Activated CD4-positive, alpha-beta T cell treated with anti-CD3 and anti-CD28 coated beads, Interleukin-2, Interleukin-4, amounts not matched to agents 100 ng/mL and 50 ng/mL, durations not matched to agents 16 hours and 8 hours (primary cell): ENCODE measurements at places on chromosomes 3 and 15.

GRCh38 chr15:67573194-67573593 lies 30.7 kb downstream of the MAP2K5 start:
- DNase-seq = no peak

GRCh38 chr3:195443391-195443989 lies 670 bp upstream of the ACAP2 start:
- no peak for DNase-seq

DNA sequence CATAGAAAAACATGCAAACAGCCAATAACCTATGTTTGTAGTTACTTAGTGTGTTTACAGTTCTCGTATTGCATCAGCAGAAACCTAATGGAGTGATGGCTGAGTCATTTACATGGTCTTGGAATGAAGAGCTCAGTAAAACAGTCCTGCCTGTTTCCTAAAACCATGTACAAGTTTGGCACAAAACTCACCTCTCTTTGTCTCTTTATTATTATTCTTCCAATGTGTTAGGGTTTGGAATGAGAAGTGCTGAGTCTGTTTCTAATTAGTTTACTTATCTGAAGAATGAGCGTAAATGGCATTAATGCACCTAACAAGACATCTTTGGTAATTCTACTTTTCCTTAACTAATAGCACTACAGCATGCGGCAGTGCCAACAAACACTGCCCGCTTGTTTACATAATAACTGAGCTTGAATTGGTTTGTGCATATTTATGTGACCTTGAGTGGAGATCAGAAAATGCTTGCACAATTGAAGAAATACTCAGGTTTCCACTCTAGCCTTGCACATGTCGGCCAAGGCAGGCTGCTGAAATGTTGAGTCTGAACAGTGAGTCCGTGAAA lies 385.4 kb upstream of the SEMA6D start:
- DNase-seq = no peak

DNA sequence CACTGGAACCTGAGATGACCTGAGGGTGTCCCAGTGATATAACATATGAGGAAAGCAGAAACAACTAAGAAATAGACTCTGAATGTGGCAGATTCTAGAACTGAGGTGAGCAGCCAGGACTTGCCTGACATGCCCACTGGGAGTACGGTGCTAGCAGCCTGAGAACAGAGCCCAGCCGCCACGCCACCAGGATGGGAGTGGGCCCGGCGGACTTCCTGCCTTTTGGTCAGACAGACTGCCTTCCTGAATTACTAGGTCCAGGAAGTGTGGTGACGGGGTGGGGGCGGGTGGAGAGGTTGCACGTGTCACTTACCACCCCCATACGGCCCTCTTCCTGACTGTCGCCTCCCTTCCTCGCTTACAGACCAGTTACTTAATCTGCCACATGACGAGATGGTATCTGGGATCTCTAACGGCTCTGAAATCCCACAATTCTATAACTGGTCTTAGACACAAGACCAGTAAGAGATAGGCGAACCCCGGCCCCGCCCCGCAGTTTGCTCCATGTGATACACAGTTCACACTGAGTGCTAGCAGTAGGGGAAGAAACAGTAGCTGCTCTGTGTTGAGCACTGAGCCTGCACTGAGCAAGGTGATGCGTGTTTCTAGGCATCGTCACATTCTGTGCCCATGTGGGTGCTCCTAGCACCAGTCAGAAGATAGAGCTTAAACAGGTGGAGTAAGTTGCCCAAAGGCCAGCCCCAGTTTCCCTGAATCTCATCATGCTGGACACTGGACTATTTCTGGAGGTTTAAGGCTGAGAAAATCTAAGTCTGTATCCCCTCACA lies 95.7 kb downstream of the CPN2 start:
- peak; percentile 58 for DNase-seq

DNA sequence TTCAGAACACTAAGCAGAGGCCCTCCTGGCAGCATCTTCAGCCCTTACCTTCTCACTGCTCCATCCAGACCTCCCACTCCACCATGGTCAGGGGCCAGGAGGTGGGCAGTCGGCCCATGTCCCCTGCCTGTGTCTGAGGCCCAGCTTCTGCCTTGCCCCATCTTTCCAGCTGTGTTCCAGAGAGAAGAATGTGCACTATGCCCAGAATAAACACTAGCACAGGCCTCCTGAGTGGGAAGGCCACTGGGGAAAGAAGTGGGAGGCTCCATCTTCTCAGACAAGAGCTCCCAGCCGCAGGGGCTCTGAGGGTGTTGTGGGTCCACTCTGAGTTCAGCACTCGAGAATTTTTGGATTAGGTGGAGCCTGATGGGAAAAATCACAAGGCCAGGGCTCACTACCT lies 44.5 kb downstream of the ADCY5 start:
- no peak for DNase-seq

- no peak for DNase-seq
These were observed 25.5 kb upstream of the KLF13 start for GRCh38 chr15:31300981-31301672.

- no peak for DNase-seq
These were observed 17.3 kb downstream of the ESYT3 start for GRCh38 chr3:138451595-138452162.

- DNase-seq = no peak
These were observed 63.3 kb downstream of the DOCK3 start for GRCh38 chr3:50737906-50738598.

DNA sequence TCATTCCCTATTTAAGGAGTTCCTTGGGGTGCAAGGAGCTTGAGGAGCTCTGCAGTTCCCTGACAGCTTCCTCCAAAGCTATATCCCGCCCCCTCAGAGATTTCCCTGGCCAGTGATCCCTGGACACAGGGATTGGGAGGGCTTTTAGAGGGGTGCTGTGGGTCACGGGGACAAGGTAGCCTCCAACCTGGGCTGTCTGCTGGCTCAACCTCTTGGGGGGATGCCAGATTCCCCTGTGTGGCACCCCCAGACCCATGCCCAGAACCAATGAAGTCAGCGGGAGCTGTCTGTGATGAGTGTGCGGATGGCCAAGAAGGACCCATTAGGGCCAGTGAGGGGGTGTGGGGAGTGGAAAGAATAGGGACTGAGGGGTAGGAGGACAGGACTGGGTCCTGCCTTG lies 21.0 kb upstream of the ATP2B2 start:
- no peak for DNase-seq

DNA sequence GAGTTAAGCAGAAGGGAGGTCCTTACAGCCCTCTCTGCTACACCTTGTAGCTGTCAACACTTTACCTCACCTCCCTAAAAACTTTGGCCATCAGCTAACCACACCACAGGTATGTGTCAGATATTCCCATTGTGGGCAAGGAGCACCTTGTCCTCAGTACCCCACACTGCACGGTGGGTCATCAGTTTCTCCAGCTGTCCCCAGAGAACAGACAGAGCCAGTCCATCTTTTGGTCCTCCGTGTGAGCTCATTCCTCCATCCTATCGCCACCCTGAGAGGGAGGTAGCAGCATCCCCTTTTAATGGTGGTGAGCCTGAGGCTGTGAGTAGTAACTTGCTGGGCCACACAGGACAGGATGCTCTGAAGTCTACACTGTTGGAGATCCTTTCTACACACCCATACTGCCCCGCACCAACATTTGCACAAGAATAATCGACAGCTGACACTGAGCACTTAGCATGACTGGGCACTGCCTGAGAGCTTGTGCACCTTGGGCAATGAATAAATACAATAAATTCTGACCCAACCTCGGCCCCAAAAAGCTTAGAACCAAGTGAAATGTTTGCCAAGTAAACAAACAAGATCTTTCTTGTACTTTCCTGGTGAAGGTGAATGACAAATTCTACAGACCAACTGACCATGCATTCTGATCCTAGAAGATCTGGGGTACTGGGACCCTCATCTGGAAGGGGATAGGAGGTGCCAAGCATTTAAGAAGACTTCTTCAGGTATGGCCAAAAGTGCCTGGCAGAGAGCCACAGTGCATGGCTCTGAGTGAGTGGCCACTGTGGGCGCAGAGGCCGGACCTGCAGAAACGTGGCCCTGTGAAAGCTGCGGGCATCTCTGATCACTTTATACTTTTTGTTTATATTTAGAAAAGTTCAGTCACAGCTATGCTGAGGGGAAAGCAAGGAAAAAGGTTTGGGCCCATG lies 6.9 kb downstream of the CHCHD4 start:
- DNase-seq = no peak

DNA sequence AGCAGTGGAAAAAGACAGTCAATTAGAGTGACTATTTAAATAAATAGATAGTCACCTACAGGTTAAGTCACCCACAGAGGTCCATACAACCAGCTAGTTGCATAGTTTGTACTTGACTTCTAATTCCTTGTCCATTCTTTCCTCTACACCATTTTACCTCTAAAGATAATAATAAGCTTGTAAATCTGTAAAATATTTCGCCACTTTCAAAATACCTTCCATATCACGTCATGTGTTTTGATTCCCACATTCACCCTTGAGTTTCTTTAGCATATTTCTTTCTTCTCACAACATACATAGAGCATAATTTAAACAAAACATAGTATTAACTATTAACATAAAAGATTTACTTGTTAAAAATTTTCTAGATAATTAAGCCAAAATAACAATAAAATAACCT lies 689.6 kb downstream of the MECOM start:
- no peak for DNase-seq

DNA sequence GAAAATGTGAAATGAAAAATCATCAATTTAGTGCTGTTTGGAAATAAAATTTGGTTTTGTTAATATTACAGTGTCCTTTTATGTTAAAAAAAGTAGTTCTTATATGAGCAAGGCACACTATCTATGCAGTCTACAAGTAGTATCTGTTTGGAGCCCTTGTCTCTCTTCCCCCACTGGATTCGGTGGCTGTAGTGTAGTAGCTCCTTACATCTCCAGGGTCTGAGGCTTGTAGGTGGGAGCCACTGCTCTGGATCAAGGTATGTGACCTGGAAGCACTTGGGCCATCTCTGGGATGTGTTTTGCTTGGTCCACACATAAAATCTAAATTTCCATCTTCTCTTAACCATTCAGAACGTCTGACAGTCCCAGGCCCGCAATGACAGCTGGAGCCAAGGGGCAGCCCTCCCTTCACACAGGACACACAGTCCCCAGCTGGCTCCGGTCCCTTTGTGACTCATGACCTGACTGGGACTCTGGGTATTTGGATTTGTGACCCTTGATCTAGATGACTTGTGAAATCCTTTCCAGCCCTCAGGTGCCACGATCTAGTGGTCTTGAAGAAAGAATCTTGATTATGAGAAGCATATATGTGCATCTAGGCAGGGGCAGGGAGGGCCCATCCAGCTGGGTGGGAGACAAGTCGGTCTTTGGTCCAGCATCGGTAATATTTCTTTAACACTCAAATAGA lies 80.0 kb downstream of the USP13 start:
- DNase-seq = no peak

DNA sequence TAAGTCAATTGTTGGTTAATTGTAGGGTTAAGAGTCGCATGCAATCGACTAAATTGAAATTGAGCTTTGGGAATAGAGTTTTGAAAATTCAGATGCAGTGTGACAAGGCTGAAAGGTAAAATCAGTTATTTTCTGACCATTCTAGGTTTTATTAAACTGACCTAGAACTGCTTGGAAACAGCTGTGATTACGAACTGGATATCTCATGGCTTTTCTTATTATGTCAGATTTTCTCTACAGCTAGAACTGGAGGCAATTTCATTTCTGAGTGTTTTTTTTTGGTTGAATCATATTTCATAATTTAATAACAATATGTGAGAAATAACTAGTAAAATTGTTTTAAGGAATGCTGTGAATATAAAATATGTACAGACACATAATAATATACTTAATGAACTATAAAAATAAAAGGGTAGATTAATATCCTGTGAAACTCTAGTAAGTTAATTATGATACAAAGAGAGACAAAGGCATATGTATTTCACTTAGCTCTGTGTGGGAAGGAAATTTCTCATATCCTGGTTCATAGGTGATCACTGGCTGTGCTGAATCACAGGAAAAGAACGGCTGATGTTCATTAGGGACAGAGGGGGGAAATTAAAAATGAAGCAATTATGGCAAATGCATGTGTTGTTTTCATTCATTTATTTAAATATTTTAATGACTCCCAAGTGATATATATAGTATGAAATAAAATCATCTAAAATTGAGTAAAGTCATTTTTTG lies 403.2 kb downstream of the ZIC1 start:
- no peak for DNase-seq

DNA sequence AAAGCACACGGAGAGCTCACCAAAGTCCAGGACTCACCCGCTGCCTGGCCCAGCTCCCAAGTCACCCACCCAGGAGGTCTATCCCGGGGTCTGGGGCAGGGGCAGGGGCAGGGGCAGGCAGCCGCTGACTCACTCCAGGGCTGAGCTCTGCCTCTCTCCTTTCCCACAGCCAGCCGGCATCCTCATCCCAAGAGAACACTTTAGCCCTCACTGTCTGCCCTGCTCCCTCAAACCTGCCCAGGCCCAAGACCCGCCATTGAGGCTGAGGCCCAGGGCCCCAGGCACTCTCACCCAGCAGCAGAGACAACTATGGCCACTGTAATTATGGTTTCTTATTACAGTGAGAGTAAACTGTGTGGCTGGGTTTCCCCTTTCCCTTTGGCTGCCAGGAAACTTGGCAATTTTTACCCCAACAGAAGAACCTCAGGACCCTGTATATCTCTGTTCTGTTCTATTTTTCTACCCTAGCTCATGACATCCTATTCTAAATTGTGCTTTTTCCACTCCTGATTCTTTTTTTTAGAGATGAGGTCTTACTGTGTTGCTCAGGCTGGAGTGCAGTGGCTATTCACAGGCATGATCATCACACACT lies 53.0 kb downstream of the IQSEC1 start:
- no peak for DNase-seq

DNA sequence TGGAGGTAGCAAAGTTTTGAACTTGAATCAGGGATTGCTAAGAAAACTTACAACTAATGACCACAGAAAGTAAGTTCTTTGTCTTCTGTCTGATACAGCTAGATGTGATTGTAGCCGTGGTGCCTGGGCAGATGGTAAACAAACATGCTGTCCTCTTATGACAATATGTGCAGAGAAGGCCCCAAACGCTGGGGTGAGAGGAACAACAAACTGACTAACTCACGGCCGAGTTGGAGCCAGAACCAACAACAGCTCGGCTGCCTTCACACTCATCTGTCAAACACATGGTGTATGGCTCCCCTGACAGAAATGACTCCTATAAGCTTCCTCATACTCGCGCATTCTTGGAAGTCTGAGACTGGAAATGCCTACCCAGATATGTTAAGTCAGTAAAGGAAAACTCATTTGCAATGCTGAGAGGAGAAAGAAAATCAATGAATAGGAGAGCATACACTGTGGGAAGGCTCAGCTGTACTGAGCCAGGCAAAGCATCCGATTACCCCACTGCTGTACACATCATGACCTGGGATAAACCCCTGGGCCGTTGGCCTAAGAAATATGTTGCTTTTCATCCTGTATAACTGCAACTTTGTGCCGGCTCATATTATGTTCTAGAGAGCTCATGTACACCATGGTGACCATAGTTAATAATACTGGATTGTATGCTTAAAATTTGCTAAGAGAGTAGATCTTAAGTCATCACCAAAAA lies 5.7 kb downstream of the THBS1 start:
- DNase-seq = no peak

GRCh38 chr15:90818251-90819210 lies 49.9 kb upstream of the FURIN start:
- DNase-seq = peak; percentile 73

DNA sequence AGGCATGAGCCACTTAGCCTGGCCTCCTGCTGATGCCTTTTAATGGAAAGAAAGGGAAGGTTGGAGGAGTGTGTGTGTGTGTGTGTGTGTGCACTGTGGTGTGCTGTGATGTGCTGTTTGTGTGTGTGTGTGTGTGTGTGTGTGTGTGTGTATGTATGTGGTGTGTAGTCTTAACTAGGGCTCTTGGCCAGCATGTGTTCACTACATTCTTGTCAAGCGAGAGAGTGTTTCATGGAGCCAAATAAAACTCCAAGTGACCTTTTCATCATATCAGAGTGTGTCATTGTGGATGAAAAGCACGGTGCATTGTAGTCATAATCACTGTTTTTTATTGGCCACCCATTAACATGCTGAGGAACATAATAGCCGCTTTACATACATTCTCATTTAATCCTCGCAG lies 30.8 kb upstream of the BHLHE40 start:
- no peak for DNase-seq
